ENCODE measurements at places on chromosomes 6 and 20. TPM values are rescaled to one million over a fixed set of nuclear protein-coding genes. Genes with fewer than 3 reads are reported as not detected.
A peak's percentile ranks its signal among the peaks of the same experiment; 100 is the strongest.

- DNase-seq = no peak
- peaks cover 4% of the 10 kb centered on the region for H3K36me3 ChIP-seq
- H3K4me1 ChIP-seq = peaks cover 32% of the 10 kb centered on the region
- peak overlapping the region; percentile 31 for H3K4me3 ChIP-seq
- no peak overlapping the region for H3K27ac ChIP-seq
These were observed 186.2 kb upstream of the TNFAIP3 start for GRCh38 chr6:137680705-137681346.

DNA sequence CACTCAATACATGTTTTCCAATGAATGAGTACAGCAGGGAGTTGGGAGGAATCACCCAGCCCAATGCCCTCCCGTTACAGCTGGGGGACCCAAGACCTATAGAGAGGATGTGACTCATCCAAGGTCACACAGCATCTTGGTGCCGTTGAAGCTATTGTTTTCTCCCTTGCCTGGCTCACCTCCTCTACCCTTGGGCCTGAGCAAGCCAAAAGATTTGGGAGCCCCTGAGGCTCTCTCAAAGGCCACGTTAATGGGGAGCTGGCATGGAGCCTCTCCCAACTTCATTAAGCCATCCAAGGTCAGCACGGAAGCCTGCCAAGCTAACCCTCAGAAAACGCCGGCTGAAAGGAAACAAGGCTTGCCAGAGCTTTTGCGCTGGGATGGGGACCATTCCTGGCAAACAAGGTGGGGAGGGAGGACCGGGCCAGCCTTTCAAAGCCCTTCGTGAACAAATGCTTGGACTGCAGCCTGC, 30.4 kb downstream of the KCNB1 start:
- no peak for DNase-seq
- H3K27me3 ChIP-seq = peaks cover 70% of the 10 kb centered on the region
- no peak overlapping the region for H3K27ac ChIP-seq

DNA sequence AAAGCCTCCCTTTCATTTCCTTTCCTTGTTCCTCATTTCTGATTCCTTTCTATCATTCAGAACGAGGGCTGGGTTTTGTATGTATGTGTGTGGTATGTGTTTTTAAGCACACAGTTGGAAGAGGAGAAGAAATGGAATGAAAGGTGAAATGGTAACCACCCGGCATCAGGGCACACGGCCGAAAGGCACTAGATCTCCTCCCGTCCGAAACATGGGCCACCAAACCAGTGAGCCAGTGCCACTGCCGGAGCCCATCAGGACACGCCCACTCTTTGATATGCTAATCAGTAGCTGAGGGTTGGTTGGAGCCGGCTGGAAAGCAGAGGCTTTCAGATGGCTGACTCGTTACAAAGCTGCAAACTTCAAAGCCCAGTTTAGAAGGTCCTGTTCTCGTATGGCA, 228.6 kb upstream of the JARID2 start:
- peaks cover 15% of the 10 kb centered on the region for H3K4me1 ChIP-seq
- DNase-seq = no peak
- no peak overlapping the region for H3K4me3 ChIP-seq
- H3K36me3 ChIP-seq = no peaks in the 10 kb centered on the region

GRCh38 chr6:156801712-156802111, 24.5 kb downstream of the ARID1B start:
- H3K27me3 ChIP-seq = no peaks in the 10 kb centered on the region
- no peak overlapping the region for H3K27ac ChIP-seq
- DNase-seq = no peak

BICRAL gene
- 31.9 TPM for total RNA-seq

C6orf52 gene
- not detected for total RNA-seq

All from T-helper 17 cell (primary cell).